ENCODE measurements at places on chromosomes 2 and 18.

GRCh38 chr2:240503848-240504247 is 53.9 kb downstream of the ANKMY1 start:
- DNase-seq = no peak

GRCh38 chr2:202034249-202035088 is 814 bp downstream of the FZD7 start:
- DNase-seq = peak; percentile 56

- DNase-seq = no peak
Measured at GRCh38 chr2:128313091-128313836, 5.4 kb downstream of the HS6ST1 start.

DNA sequence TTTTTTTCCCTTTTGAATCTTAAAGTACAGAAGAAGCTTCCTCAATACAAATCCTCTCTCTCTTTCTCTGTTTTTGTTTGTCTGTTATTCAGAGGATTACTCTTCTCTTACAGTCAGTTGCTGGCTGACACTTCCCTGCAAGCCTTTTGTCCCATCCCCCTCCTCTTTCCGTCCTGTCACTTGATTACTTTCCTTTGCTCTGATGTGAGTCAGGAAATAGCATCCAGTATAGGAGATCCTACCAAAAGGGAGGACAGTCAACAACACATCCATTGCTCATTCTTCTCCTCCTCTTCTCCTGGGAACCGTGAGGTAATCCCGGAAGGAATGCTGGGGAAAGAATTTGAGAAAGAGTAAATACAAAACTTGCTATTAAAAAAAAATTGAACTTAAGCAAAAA is 79.3 kb upstream of the SCN7A start:
- DNase-seq = peak; percentile 22

- peak; percentile 21 for DNase-seq
Measured at GRCh38 chr2:156087875-156088274, 244.6 kb downstream of the NR4A2 start.

DNA sequence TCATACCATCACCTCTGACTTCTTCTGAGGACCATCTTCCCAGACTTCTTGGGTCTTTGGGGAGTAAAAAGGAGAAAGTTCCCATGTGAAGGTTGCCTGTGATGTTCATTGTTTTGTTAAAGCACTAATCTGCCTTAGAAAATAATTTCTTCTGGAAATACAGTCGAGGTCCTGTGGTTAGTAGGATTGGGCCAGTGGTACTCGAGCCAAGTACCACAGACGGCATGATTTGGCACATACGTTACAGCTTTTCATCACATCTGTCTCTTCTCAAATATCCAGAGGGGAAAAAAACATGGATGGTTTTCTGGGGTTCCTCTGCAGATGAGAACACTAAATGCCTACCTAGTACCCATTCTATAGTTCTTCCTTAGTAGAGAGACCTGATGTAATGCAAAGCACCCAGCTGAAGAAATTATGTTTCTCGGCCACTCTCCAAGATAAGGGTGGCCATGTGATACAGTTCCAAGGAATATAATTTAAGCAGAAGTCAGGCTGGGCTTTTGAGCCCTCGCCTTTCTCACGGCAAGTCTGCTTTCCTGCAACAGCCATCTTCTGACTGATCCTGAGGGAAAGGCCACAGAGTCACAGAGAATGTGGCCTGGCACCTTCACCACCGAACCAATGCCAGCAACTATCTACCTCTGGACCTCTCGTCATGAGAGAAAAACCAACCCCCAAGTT is 161.0 kb downstream of the RNF152 start:
- DNase-seq = no peak

DNA sequence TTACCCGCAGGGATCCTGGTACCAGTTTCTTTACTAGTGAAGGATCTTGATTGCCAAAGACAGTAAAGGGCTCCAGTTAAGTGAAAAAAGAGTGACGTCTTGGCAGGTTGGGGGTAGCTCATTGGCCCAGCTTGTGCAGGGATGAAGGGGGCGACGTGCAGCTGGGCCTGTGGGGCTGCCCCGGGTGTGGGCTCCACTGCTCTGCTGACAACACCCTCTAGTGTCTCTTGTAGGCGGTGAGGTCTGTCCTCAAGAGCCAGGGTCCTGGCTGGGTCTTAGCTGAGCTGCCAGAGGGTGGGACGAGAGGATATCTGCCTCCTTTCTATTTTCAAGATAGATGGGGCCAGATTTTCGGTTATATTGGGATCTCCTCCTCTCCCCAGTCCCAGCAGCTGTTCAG is 6.1 kb downstream of the ARHGEF4 start:
- DNase-seq = no peak
